ENCODE measurements at places on chromosomes 4 and X.
A peak's percentile ranks its signal among the peaks of the same experiment; 100 is the strongest.

- DNase-seq, result no peak
These were observed 65.1 kb downstream of the ARHGAP6 start for GRCh38 chrX:11600578-11600977.

DNA sequence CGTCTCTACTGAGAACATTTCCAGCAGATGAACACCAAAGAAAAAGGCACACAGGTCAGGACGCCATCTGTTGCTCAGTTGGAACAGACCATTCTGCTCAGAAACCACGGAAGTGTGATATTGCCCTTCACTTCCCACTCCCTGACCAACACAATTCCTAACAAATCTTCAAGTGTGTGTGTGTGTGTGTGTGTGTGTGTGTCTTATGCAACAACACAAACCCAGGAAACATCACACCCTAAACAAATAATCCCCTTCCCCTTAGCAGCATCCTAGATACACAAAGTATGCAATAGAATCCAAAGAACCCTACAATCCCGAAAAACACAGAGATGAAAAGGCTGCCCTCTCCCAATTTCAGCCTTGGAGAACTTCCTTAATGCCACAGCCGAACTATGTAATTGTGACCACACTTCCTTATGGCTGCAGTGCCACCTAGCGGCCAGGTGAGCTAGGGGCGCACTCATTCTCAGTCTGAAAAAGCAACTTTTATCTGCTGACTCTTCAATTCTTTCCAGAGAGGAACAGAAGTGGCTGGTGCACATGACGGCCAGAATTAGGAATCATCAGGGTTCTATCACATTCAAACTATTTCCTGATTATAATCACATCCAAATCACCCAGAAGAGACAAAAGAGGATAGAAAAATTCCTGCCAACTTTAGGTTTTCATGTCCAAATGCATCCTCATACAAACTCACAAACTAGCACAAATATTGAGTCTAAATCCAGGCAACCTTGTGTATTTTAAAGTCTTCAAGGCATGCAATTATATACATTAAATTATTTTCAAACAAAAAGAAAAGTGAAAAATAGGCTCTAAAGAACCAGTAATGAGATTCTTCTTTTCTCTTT is 164.9 kb downstream of the DHX15 start:
- DNase-seq, result peak; percentile 52

- DNase-seq, result no peak
These were observed 8.0 kb upstream of the GUCY1A1 start for GRCh38 chr4:155658681-155659064.

- DNase-seq, result no peak
These were observed 29.2 kb upstream of the NPY2R start for GRCh38 chr4:155179216-155179615.

DNA sequence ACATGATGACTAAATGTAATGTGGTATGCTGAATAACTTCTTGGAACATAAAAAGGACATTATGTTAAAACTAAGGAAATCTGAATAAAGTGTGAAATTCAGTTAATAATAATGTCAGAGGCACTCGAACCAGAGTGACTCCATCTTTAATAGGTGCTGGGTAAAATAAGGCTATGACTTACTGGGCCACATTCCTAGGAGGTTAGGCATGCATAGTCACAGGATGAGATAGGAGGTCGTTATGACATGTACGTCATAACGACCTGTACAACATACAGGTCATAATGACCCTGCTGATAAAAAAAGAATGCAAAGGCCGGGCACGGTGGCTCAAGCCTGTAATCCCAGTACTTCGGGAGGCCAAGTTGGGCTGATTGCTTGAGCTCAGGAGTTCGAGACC is 28.9 kb upstream of the OPHN1 start:
- DNase-seq, result no peak

DNA sequence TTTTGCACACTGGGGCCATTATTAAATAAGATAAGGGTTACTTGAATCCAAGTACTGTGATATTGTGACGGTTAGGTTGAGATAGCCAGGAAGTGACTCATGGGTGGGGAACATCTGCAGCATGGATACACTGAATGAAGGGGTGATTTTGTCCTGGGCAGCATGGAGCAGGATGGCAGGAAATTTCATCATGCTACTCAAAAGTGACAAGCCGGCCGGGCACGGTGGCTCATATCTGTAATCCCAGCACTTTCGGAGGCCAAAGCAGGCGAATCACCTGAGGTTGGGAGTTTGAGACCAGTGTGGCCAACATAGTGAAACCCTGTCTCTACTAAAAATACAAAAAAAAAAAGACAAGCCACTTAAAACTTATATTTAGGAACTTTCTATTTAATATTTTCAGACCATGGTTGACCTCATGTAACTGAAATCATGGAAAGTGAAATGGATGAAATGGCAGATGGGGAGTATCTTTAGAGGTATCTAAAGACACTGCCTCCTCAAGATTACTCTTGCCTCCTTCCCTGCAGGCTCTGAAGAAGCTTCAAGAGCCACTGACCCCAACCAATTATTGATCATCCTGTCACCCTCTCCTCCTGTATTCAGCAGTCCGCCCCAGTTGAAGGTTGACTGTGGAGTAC is 3.9 kb upstream of the TRIM60 start:
- DNase-seq, result no peak

DNA sequence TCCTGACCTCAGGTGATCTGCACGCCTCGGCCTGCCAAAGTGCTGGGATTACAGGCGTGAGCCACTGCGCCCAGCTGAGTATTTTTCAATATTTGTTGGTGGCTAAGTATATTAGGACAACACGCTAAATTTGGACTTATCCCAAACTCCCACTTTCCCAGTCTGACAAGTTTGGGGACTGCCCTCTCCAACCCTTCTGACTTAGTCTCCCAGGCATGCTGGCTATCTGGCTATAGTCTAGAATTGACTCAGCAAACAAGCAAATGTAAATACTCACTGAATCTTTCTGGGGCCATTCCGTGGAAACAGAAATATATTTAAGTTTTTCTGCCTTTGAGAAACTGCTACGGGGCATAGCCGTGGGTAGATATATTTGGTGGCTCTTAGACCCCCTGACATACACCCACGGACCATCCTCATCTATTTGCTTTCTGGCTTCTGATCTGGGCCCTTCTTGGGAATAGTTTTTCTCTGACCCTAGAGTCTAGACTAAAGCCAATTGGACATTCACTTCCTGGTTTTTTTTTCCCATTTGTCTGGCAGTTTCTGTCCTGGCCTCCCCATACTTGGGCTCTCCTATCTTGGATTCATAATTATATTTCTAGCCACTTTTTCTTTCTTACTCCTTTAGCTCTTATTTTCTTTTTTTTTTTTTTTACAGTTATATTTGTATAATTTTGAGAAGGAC is 11.3 kb upstream of the DOCK11 start:
- DNase-seq, result no peak

GRCh38 chr4:73663576-73663975 is 43.3 kb upstream of the RASSF6 start:
- DNase-seq, result no peak

DNA sequence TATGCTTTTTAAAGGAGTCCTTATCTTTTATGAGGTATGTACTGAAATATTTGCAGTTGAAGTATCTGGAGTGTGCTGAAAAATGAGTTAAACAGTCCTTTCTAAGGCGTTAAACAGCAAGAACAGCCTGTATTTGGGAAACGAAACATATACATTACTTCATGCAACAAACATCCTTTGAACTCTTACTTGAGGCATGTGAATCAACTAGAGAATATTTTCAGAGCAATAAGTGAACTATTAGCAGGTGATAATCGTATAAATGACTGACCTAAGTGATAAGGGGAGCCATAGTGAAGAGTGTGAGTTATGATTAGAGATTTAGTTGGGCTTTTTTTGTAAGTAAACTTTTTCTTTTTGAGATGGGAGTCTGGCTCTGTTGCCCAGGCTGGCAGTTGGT is 45.9 kb upstream of the RHOH start:
- DNase-seq, result no peak

GRCh38 chr4:102589743-102590142 is 88.6 kb downstream of the NFKB1 start:
- no peak for DNase-seq

GRCh38 chrX:43910012-43910411 is 27.8 kb upstream of the MAOB start:
- DNase-seq, result no peak

GRCh38 chrX:22536746-22537304 is 264.1 kb downstream of the CBLL2 start:
- DNase-seq, result no peak

DNA sequence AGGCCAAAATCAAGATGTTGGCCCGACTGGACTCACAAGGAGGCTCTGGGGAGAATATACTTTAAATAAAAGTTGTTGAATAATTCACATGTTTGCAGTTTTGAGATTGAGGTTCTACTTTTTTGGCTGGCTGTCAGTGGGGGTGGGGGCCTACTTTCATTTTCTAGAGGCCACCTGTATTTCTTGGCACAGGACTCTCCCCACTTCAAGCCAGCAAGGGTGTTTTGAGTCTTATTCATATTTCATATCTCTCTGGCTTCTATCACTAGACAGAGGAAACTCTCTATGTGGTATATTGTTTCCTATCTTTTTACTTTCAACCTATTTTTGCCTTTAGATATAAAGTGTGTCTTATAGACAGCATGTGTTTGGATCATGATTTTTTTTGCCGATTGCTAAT is 266.4 kb downstream of the PRR32 start:
- no peak for DNase-seq

DNA sequence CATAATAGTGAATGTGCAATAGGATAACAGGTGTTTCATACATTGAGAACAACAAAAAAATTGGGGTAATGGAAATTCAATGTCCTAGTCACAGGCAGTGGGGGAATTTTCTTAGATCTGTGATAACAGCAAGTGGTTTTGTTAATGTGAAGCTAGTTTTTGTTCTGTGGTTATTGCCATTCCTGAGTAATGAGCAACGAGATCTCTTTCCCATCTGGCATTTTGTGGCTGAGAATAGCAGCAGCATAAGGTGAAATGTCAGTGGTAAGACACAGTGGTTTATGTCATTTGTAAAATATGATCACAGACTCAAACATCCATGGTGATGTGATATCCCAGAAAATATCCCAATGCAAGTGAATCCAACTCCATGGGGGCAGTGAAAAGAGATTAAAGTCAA is 497.5 kb downstream of the KCNIP4 start:
- no peak for DNase-seq

DNA sequence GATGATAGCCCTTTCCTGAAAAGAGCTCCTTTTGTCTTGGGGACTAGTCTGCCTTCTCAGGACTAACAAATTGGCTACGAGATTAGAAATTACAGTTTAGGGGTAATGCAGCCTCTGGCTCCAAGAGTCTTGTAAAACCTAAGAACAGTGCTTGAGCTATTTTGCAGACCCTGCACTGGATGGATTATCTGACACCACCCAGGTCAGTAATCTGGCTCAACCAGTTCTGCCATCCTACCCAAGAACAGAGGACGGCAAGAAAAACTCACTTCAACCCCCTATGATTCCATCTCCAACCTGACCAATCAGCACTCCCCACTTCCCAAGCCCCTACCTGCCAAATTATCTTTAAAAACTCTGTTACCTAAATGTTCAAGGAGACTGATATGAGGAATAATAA is 225.1 kb downstream of the FAM47A start:
- no peak for DNase-seq

GRCh38 chr4:1575418-1576303 is 108.5 kb downstream of the FAM53A start:
- DNase-seq, result no peak
